Hypothalamus (tissue), 51 donors: ENCODE measurements at places on chromosomes 5 and 9.
A peak's percentile ranks its signal among the peaks of the same experiment; 100 is the strongest.

GRCh38 chr9:135338546-135338945 is 141.0 kb upstream of the PPP1R26 start:
- no peak for DNase-seq

DNA sequence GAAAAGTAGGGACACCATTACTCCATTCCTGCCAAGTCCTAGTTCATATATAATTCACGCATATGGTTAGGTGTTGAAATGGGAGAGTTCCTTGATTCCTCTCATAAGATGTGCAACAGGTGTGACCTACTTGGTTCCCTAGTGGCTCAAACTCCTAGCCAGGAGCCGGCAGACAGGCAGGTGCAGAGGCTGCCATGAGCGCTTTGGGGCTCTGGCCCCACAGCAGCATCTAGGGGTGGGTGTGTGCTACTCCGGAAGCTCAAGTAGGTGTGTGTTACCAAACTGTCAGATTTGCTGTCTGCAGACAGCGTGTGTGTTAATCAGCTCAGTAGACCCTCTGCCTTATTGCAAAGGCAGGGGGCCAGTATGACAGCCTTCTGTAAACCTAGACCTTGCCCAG is 1652.4 kb upstream of the ACO1 start:
- no peak for DNase-seq

- no peak for DNase-seq
Measured at GRCh38 chr9:116144038-116144437, 9.6 kb upstream of the PAPPA start.

GRCh38 chr5:159341906-159342310 is 11.6 kb upstream of the IL12B start:
- peak; percentile 31 for DNase-seq

DNA sequence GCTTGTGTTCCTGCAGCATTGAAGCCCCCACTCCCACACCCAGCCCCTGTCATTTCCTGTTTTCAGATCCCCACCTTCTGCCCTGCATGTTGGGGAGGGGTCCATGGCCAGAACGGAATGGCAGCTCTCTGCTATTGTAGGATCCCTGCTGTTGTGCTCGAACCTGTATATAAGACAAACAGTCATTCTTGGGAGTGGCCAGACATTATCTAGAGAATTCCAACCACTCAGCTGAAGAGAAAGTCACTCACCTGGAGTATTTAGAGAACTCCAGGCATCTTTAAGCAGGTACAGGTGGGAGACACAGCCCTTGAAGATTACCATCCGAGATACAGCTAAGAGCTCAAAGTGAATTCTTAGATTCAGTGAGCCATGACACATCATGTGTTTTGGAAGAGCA is 96.1 kb downstream of the C9orf152 start:
- no peak for DNase-seq

- DNase-seq, result no peak
Measured at GRCh38 chr5:171486613-171487012, 67.2 kb downstream of the FGF18 start.

- DNase-seq, result no peak
Measured at GRCh38 chr9:8679371-8679822, 879.8 kb upstream of the DMAC1 start.

- DNase-seq, result no peak
Measured at GRCh38 chr9:72909428-72909827, 43.4 kb downstream of the ALDH1A1 start.

GRCh38 chr5:177311392-177311722 is 341 bp downstream of the MXD3 start:
- DNase-seq, result no peak

- no peak for DNase-seq
Measured at GRCh38 chr5:141951332-141951781, 6.6 kb downstream of the PCDH12 start.

DNA sequence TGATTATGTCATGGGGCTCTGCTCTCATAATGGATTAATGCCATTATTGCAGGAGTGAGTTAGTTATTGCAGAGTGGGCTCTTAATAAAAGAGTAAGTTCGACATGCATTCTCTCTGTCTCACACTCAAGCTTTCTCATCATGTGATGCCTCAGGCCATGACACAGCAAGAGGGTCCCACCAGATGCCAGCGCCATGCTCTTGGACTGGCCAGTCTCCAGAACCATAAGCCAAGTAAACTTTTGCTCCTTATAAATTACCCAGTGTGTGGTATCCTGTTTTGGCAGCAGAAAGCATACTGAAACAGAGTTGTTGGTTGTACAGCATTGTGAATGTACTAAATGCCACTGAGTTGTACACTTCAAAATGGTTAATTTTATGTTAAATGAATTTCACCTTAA is 138.1 kb downstream of the MYO10 start:
- DNase-seq, result no peak

DNA sequence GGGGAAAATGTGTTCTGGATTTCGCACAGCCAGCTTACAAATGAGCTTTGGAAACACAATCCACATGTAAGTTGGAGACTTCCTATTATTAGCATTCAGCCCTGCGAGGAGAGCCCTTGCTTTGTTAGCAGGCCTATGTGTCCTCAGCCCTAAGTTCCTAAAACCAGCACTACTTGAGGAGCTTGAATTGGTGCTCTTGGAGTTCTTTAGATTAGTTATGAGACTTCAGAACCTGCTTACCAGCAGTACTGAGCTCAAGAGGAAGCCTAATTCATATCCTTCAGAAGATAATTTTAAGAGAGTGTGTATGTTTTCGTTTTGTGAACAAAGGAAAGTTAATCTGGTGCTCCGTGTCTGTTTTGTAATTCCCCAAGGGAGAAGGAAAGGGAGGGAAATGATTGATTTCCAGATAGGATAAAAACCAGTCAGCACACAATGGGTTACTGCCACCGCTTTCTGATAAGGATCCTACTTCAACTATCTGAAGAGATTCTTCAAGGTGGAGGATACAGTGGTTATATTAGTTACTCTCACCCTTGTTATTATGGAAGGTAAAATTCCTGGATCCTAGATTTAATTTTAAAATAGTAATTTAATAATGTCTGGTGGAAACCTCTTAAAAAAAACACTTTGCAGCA is 35.2 kb downstream of the PIK3R1 start:
- no peak for DNase-seq

DNA sequence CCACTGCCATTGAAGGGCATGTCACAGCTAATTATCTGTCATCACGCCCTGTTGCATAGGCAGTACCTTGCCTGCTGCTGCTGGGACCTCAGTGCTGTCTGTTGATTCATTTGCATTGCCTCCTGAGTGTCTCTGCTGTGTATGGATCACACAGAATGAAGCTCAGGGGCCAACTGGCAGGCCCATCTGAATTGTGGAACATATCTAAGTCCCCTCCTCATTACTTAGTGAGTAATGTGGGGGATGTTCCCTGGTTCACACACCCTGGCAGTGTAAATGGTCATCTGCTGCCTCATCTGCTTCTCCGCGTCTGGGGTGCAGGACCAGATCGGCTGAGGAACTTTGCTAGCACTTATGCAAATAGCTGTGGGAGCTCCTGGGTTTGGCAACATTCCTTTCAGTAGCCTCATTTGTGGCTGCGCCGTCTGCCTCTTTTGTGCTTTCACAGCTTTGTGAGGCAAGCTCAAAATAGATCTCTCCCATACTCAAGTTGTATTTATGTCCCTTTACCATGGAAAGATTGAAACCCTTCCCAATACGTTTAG is 25.4 kb downstream of the TYRP1 start:
- no peak for DNase-seq
